ENCODE measurements at places on chromosomes 1 and 21.

DNA sequence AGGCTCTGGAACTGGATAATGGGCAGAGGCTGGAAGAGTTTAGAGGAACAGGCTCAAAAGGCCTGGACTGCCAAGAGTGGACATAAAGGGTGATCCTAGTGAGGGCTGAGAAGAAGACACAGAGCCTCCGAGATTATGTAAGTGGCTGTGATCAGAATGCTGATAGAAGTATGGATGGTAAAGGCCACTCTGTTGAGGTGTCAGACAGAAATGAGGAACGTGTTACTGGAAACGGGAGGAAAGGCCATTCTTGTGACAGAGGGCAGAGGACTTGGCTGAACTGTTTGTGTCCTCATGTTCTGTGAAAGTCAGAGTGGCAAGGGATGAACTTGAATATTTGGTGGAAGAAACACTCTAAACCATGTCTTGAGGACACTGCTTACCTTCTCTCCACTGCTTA, 6.7 kb upstream of the ABCG1 start:
- DNase-seq: no peak

GRCh38 chr1:208248307-208248801, 4.2 kb upstream of the PLXNA2 start:
- DNase-seq: no peak

GRCh38 chr21:42892582-42892930, 553 bp upstream of the NDUFV3 start:
- no peak for DNase-seq

GRCh38 chr1:32234792-32235191, 12.2 kb upstream of the FAM167B start:
- DNase-seq: no peak

DNA sequence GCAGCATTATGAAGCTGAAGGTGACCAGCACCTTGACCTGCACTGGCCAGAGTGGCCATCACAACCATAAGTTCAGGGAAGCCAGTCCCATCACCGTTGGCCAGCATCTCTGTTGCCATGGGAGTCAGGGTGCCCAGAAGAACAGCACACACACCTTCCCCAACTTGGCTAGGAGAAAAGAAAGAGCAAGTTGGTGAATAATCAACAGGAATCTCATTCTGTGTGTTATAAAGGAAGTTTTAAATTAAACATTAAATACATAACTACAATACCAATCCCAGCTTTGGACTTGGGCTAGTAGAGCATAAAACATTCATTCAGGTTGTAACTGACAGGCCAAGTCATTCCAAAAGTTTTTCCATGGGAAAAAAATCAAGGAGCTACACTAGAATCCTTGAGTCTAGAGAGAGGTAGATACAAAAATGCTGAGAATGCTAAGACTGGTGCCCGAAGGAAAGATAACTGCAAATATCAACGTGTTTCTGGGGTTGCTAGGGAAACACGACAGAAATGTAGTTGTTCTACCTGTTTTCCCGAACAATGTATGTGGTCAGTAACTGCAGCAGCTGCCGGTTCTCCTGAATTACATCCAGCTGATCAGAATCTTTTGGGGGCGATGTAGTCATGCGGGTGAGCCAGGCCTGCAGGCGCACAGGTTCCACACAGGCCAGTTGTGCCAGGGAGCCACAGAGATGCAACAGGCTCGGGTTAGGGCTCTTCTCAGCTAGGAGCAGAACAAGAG, 45.6 kb downstream of the UBR4 start:
- DNase-seq: no peak

Data from smooth muscle cell of the brain vasculature (primary cell).